A172 (cell line): ENCODE measurements at places on chromosomes 3 and 15.

DNA sequence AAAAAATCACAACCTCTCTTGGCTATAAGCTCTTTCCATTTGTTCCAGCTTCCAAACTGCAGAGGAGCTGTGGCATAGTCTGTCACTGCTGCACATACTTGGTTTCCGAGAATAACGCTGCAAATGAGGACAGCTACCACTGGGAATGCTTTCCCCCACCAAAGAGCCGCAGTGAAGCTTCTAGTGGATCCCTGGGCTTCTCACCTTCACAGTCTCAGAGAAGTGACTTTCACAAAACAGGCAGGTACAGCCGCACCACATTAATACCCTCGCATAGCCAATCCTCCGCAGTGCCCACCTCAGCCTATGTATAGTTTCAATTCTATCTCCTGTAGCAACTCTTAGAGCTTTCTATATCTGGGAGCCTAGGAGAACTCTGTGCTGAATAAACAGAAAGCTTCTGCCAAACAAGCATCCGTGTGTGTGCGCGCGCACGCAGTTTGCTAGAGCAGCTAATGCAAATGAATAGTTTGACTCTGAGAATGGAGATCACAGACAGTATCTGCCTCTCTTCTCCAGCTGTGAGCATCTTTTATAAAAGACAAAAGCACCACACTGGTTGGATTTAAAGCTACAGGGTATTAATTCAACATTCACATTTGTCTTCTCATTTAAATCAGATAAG, 81.9 kb upstream of the PLXND1 start:
- DNase-seq, result peak; percentile 62

- no peak for DNase-seq
Observed at GRCh38 chr15:31842532-31843195, 187.7 kb upstream of the CHRNA7 start.

DNA sequence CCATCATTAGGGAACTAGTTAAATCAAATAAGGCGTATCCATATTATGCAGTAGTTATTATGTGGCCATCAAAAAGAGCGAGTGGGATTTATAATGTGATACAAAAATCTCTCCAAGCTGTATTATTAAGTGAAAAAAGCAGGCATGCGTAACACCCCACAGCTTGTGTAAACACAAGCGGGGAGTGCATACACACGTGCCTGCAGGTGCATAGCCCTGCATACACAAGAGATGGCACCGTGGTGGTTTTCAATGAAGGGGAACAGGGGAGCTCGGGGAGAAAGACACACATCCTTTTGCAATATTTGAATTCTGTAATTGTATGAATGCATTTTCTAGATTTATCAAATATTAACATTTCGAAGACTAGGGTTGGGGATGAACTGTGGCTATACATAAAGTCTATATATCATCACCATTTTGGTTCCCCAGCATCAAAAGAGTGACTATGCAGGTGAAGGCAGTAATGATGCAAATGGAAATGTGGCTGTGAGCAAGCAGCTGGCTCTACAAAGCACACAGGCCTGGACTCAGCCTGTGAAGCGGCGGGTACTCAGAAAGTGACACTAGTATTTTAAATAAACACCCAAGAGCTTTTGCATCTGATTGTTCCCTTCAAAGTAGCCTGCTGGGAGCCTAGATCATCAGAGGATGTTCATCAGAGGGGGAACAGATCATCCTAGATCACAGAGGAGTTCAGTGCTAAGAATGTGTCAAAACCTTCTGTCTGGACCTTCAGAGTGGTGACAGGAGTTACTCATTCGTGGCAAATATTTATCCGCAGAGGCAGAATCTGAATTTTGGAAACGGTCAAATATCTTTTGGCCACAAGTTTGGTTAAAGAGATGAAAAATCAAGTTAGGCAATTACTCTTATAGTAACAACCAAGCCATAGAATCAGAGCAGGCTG, 9.4 kb upstream of the KIF7 start:
- no peak for DNase-seq

GRCh38 chr3:127159543-127159942, 33.4 kb upstream of the PRR23E start:
- DNase-seq, result no peak

- no peak for DNase-seq
Observed at GRCh38 chr15:89423981-89424380, 72.4 kb downstream of the RHCG start.

GRCh38 chr15:56910801-56911200, 7.6 kb upstream of the TCF12 start:
- no peak for DNase-seq

DNA sequence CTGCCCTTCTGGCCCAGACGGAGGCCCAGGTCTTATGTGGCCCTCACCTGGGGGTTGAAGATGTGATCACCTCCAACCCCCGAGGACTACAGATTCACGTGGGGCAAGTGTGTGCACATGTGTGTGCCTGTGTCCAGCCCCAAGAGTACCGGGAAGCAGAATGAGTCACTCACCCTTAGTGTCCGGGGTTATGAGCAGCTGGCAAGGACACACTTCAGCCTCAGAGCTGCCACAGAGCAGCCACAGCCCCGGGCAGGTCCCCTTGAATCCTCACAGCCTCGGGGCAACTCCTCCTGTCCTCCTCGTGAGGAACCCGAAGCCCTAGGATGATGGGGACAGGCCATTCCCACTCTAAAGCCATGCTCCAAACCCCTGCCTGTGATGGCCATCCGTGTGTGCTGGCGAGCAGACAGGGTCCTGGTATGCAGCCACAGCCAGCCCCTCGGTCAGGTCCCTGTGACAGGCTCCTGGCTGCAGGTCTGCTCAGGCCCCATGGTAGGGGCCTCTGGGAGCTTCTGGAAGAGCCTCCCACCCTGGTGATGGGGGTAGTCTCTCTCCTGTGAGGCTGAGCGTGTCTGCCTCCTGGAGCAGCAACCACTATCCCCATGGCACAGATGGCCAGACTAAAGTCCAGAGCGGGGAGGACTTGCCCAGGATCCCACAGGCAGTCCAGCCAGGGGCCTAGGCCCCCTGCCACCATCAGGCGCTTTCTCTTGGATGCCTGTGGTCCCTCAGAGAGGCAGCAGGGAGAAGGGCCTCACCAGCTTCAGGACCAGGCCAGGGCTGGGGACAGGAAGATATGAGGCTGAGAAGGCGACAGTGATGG, 852 bp downstream of the STAB1 start:
- DNase-seq, result peak; percentile 40

- no peak for DNase-seq
Observed at GRCh38 chr15:48759921-48760320, 50.9 kb downstream of the CEP152 start.

GRCh38 chr3:107633327-107634098, 110.8 kb downstream of the BBX start:
- no peak for DNase-seq

GRCh38 chr3:146020969-146021368, 140.0 kb downstream of the PLOD2 start:
- no peak for DNase-seq

- DNase-seq, result peak; percentile 57
Observed at GRCh38 chr15:33086500-33087121, 107.9 kb downstream of the FMN1 start.

DNA sequence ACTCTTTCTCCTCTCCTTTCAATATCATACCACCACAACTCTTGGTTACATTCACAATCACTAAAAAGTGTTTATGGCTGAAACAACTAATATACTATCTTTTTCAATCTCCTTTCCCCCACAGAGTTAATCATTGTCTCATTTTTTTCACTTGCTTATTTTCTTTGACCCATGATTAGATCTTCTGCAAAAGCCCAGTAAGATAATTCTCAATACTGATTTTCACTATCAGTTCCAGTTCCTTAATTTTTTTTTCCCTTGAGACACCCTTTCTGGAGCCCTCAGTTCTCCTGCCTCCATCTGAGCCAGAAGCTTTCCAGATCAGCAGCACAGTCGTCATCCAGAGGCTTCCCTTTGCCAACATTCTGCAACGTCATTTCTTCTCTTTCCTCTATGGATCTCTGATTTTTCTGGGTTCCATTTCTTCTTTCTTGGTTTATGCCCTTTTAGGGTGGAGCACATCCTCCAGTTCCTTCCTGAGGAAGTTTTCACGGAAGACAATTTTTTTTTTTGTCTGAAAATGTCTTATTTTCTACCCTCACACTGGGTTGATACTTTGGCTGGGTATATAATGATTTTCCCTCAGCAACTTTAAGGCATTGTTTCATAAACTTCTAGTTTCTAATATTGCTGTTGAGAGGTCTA, 88.7 kb upstream of the C15orf39 start:
- DNase-seq, result no peak

DNA sequence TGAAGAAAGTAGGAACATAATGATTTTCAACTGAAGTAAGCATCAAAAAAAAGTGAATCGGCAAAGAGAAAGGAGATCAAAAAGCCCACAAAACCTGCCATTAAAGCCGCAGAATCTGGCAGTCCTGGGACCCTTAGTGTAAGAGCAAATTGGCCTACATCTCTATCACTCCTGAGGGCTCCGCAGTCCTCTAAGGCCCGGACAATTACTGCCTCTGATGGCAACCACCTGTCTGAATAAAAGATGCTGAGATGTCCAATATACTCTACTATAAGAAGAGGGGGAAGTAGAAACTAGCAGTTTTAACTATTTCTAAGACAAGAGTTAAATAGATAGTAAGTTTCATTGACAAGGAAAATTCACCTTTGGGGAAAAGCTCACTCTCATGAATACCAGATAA, 20.3 kb downstream of the WDR72 start:
- no peak for DNase-seq

DNA sequence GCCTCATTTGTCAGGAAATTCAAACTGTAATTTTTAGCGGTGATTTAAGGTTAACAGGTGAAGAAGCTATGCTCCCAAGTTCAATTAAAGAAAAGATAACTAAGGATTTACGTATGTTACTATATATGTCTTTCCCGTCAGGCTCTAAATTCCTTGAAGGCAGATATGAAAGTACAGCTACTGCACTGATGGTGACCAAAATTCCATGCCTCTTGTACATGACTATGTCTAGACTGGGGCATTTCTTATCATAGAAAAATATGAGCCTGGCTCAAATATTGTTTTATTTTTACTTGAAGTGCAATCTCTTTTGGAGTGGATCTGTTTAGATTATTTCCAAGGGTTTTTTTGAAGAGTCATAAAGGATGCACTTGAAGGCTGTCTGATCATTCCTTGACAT, 647.1 kb upstream of the KCNMB2 start:
- no peak for DNase-seq

GRCh38 chr3:17969244-17969643, 226.8 kb upstream of the TBC1D5 start:
- no peak for DNase-seq

DNA sequence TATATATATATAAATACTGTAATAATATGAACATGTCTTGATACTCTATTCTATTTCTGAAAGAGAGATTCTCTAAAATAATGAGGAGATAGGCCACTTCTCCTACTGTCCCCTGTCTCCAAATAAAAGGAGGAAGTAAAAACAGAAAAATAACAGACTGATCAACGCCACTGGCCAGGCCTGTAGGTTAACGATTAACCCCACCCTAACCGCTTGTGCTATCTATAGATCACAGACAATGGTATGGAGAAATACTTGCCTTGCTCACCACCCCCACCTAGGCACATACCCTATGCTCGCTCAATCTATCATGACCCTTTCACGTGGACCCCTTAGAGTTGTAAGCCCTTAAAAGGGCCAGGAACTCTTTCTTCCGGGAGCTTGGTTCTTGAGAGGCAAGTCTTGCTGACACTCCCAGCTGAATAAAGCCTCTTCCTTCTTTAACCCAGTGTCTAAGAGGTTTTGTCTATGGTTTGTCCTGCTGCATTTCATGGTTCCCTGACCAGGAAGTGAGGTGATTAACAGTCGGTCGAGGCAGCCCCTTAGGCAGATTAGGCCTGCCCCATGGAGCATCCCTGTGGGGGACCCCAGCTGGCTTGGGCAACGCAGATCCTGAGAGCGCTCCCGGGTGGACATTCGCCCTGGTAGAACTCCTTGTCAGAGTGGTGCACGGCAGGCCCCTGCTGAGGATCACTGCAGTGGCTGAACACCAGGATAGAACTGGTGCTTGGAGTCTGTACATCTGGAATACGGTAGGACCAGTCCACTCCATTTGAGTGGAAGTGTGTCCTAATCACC, 521.8 kb upstream of the CNTN3 start:
- DNase-seq, result no peak

DNA sequence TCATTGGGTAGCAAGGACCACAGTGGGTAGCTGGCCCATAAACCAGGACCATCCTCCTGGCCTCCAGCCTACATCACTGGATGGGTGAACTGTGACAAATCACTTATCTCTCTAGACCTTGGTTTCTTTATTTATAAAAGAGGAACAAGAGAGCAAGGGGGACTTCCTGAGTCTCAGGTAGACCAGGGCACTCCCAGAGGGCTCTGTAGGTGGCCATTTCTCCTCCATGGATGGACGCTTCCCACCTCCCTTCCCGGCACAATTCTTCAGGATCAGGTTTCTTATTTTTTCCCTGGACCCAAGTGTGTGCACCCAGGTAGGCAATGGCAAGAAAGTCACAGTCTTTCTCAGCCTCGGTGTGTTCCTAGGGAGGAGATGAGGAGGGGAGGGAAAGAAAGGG, 41.4 kb upstream of the SPATA12 start:
- DNase-seq, result no peak

- DNase-seq, result no peak
Observed at GRCh38 chr3:42106646-42107045, 15.5 kb downstream of the TRAK1 start.

GRCh38 chr15:55218056-55218455, 21.3 kb upstream of the RSL24D1 start:
- DNase-seq, result no peak

GRCh38 chr3:58008141-58009025, at the start of gene FLNB:
Gene FLNB, plus strand, starts transcription at chr3:58008422. Its CDS starts 143 bp downstream, at chr3:58008565.
- DNase-seq, result peak; percentile 60

DNA sequence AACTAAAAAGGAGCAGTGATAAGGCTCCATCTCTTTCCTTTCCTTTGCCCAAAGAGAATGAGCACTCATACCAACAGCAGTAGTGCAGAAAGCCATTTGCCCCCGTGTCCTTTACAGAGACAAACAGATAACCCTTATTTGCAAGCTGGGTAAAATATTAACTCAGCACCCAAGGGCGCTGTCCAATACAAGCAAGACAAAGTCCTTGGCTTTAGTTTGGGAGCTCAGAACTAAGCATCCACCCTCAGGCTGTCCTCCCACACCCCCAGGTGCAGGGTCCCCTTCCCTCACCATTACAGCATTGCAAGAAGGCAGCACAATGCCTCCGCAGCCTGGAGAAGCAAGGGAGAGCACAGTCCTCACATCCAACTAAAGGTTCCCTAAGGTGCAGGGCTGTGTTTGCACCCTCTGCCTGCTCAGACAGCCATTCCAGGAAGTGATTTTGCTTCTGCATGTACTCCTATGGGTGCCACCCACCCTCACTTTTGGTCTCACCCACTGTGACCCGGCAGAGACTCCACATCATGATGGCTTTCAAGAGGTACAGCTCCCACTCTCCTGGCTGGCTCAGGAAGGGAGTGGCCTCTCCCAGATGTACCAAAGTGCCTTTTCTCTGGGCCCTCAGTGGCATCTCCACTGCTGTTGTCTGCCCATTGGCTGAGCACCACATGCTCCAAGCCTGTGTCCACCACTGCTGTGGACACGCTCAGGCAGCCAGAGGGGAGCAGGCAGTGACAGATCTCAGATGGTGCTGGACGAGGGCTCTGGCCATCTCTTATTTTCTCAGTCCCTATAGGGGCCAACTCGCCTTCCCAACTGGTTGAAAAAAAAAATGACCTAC, 34.1 kb upstream of the HES1 start:
- no peak for DNase-seq
